Inflammatory macrophage (primary cell): ENCODE measurements at places on chromosomes 16 and 17.

- DNase-seq, result no peak
Measured at GRCh38 chr16:10817963-10818941, at the start of gene TVP23A. TSS of gene TVP23A (minus strand) at chr16:10818794. CDS start at chr16:10818493, 301 bp downstream.

DNA sequence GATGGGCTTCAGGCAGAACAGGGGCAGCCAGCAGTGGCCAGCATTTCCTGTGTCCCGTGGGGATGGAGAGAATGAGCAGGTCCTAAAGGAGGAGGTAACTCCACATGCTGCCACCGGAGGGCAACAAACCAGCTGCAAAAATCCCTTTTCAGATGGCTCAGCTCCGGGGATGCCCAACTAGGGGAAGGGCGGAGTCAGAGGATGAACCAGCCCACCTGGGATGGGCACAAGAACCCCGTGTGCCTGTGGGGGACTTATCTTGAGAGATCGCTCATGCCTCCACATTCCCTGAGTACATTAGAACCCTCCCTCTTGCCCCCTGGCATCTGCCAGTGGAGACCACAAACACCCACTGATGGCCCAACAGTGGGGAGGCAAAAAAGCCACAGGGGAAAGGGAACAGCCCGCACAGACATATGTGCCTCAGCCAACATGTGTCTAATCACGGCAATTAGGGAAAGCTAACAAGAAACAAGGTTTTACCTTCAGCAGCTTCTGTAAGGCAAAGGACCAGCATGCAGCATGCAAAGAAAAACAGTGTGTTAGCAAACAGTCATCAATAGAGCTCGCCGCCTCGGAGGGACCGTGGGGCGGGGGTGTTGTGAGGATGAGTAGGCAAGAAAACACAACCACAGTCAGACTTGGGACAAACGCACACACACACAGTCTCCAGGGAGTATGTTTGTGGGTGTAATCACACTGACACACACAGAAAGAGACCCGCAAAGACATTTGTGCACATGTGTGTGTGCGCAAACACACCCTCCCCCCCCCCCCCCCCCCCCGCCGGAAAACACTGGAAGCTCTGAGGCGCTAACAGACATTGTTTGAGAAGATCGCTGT, 64.0 kb downstream of the MYO18A start:
- peak; percentile 42 for DNase-seq

GRCh38 chr16:7998789-7999453, 591.4 kb downstream of the TMEM114 start:
- DNase-seq, result no peak

GRCh38 chr16:67013233-67013822, 15.6 kb upstream of the CBFB start:
- DNase-seq, result no peak

- DNase-seq, result peak; percentile 73
Measured at GRCh38 chr17:57440522-57441269, 184.4 kb downstream of the MSI2 start.

- no peak for DNase-seq
Measured at GRCh38 chr17:52148969-52149351, 9.6 kb downstream of the CA10 start.

GRCh38 chr16:58114827-58115825, 14.1 kb downstream of the CFAP20 start:
- no peak for DNase-seq
